Spleen (tissue), 13 donors: ENCODE measurements at places on chromosomes 12 and 14. TPM values are rescaled to one million over a fixed set of nuclear protein-coding genes. Genes with fewer than 3 reads are reported as not detected.

GRCh38 chr14:105124823-105125222, 43.8 kb downstream of the JAG2 start:
- no peak for DNase-seq

GRCh38 chr12:47272412-47273190, 192.8 kb upstream of the AMIGO2 start:
- no peak for DNase-seq

The BEGAIN gene
- 3.8 TPM for total RNA-seq

The RAPGEF3 gene
- total RNA-seq: 57.8 TPM

DNA sequence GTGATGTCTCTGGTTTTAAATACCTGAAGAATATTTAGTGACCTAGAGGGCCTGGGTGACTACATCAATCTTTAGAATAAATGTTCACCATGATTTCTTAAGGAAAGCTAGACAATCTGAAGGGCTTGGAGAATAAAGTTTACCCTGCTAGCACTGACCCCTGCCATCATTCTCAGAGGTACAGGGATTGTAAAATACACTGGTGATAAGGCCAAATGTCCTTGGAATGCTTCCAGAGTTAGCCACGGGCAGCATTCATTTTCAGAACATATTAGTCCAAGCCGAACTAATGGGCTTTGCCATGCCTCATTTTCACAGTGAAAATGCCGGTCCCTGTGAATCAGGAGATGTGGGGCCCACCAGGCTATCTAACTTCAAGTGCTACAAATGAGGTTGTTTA, 1381.7 kb upstream of the SEL1L start:
- no peak for DNase-seq

The EML5 gene
- total RNA-seq: 2.4 TPM

- no peak for DNase-seq
Observed at GRCh38 chr12:24776861-24777260, 172.0 kb downstream of the BCAT1 start.

The NINJ2 gene
- total RNA-seq: 18.8 TPM

DNA sequence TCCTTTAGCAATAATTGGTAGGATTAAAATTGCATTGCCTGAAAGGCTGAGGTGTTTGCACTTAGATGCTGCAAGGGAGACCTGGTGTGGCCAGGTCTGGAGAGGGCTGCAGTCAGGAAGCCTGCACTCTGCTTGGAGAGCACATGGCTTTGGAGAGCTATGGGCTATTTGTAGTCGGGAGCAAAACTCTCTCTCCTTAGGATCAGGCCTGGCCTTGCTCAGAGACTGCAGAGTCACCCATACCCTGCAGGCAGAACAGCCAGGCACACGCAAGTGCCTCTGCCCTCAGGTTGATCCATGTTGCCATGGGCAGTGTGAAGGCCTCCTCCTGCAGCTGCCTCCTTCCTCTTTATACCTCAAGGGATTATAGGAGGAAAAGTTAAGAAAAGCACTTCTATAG, 26.8 kb downstream of the CKB start:
- no peak for DNase-seq

- DNase-seq: no peak
Observed at GRCh38 chr14:97262336-97262735, 465.2 kb downstream of the VRK1 start.

- DNase-seq: peak; percentile 92
Observed at GRCh38 chr12:100573292-100574186, at the start of gene GAS2L3. Gene GAS2L3 (plus strand): TSS chr12:100573684. CDS start chr12:100594905, 21,221 bp downstream.

- no peak for DNase-seq
Observed at GRCh38 chr12:80015660-80016059, 80.8 kb upstream of the PPP1R12A start.

The SYNDIG1L gene
- total RNA-seq: 0.22 TPM

- DNase-seq: no peak
Observed at GRCh38 chr12:80129895-80130530, 30.7 kb downstream of the OTOGL start.

GRCh38 chr14:94596361-94596760, 15.1 kb downstream of the SERPINA5 start:
- DNase-seq: no peak

GRCh38 chr12:71268598-71269280, 110.9 kb upstream of the TSPAN8 start:
- DNase-seq: no peak

GRCh38 chr12:105672121-105672975, 341.9 kb downstream of the C12orf75 start:
- DNase-seq: no peak

DNA sequence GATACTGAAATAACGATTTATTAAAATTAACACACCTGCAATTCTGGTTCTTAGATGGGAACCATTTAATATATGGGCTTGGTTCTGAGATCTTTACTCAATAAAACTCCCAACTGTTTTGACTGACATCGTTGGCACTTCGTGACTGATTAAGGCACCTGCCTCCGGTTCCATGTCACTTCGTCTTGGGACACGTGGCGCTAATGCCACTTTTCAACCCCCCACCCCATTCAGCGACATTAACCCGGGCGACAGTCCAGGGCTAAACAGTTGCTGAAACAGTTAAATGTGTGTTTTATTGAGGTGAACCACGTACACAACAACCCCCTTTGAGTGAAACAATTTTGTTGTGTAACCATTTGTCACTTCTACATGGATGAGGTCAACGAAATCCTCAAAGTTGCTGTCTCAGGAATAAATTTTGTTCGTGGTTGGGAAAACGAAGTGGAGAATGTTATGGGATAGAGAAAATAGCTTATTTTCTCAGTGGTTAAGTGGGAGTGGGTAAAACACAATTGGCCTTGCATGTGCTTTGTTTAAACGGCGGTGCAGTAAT, 9.9 kb upstream of the SLC38A2 start:
- DNase-seq: no peak

DNA sequence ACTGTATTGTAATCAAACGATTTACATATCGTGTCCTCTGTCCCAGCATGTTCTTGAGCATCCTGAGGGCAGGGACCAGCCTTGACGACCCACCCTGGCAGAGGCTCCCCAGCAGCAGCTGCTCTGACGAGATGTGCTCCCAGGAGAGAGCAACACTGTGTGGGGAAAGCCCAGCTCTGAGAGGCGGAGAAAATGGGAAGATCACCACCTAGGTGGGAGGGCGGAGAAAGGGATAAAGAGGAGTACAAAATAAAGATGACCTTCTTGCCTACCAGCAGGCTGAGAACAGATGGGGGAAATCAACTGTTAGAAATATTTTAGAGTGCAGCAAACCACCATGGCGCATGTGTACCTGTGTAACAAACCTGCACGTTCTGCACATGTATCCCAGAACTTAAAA, 71.5 kb upstream of the CAPRIN2 start:
- no peak for DNase-seq
